ENCODE measurements at places on chromosomes 7 and 10.

DNA sequence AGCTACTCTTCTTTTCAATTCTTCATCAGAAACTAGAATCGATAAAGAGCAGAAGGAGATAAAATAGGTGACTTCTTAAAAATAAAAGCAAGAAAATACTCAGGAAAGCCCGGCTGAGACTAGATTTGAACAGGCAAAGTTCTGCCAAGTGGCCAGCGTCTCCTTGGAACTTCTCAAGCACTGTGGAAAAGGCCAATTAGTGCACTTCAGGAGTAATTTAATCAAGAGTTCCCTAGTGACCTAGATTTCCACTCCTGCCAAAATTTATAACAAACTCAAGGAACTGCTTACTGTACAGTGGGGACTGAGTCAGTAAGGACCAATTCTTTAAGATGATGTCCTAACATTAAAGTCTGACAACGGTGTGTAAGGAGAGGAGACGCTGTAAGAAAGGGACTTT, 57.3 kb downstream of the CHCHD3 start:
- no peak for DNase-seq

GRCh38 chr10:80529604-80530003, 8.1 kb upstream of the SH2D4B start:
- DNase-seq = peak; percentile 27

- peak; percentile 19 for DNase-seq
Measured at GRCh38 chr10:61733358-61733940, 70.7 kb downstream of the CABCOCO1 start.

- DNase-seq = no peak
Measured at GRCh38 chr10:132893090-132893489, 49.3 kb downstream of the CFAP46 start.

DNA sequence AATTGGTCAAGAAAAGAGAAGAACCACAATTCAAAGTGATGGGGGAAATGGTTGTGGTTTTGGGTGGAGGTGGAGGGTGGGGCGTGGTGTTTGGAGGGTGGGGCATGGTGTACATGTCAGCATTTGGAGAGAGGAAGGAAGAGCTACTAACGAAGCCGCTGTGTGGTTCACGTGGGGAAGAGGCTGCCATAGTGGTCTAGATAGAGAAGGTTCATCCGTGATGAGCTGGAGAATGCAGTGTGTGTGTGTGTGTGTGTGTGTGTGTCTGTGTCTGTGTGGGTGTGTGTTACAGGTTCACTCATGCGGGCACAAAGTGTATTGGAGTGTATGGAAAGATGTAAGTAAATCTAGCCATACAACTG, 6.1 kb upstream of the VCL start:
- peak; percentile 63 for DNase-seq

DNA sequence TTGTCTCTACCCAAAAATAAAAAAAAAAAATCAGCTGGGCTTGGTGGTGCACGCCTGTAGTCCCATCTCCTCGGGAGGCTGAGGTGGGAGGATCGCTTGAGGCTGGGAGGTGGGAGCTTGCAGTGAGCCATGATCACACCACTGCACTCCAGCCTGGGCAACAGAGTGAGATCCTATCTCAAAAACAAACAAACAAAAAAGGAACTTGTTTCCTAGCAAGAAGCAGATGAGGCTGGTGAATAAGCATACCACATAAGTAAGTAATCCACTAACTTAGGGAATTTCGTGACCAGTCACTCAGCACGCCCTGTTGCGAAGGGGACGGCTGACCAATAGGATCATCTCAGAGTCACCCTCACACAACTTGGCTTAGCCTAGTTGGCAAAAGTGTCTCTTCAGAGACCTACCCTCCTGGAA, 64.6 kb downstream of the CUX1 start:
- no peak for DNase-seq

GRCh38 chr7:69765879-69766278, 167.6 kb downstream of the AUTS2 start:
- no peak for DNase-seq

GRCh38 chr7:107882766-107883165, 8.2 kb upstream of the DLD start:
- no peak for DNase-seq

DNA sequence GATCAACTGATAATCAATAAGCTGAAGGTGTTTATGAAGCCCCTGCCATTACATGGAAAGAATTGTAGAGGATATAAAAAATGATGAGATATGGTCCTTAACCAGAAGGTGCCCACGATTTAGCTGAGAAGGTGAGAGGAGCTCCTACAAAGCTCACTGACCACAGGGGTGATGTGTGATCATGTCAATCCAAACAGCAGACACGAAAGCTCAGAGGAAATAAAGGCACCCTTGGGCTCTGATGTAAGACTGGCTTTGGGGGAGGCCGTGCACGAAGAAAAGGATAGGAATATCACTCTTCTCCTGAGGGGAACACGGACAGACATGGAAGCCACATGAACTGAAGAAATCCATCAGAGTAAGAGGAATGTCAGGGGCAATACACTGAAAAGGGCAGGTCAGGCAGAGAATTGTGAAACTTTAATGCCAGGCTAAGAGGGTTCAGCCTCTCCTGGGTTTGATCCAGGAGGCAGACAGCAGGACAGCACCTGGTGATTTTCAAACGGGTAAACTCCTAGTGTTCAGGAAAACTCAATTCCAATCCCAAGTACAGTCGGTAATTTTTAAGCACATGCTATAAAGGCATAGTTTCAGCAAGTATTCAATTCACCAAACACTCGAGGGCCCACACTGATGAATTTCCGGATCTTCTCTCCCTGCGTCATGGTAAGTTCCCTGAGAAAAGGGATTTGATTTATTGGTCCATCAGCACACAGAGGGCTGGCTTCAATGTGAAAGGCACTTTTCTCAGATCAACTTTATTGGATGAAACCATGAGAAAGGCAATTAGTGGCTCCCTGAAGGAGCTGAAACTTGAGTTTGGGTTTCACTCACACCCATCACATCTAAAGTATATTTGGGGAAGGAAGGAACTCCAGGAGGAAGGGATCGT, 163.8 kb downstream of the PRPF18 start:
- no peak for DNase-seq

DNA sequence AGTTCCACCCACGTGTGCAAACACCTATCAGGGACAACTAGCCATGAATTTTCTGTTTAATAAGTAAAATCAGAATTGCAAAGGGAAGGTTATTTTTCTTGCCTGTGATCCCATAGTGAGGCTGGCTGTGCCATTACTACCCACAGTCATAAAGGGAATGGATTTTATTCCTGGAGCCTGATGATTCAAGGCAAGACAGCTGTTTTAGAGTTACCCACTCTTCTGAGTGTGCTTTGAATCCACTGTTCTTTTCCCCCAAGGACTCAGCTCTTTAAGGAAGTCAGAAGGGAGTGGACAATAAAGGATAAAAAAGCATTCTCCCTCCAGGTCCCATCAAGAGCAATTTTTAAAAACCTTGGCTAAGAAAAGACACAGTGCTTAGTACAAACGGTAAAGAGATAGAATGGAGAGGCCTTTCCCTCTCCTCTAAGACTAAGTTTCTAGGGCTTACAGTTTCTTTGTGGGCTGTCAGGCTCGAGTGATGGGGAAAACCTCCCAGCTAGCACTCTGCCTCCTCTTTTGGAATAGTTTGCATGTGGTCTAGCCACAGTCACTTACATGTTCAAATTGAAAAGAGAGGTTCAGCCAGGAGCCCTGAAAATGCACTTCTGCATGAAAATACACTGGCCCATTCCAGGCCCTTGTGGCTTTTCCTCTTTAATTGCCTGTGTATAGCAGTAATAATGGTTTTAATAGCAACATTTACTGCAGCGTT, 5.1 kb upstream of the LRRC4 start:
- DNase-seq = no peak

DNA sequence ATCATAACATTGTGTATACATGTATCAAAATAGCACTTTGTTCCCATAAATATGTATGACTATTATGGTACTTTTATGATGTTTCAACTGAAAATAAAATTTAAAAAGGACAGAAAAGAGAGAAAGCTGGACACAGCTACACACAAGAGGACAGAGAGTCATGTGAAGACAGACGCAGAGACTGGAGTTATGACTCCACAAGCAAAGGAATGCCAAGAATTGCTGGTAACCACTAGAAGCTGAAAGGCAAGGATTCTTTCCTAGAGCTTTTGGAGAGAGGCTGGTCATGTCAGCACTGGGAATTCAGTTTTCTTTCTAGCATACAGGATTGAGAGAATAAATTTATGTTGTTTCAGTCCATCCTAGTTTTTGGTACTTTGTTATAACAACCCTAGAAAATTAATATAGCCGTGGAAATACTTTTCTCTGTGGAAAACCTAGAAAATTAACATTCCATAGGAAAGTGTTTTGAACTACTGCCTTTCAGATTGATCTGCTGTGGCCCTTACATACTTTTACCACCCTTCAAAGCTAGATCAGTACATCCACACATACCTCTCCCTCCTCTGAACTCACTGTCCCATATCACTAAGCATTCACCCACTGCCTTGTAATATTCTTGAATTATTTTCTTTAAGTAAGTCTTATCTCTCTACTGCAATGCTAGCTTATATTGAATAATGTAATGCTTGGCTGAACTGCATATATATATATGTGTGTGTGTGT, 575.3 kb downstream of the IPMK start:
- DNase-seq = no peak

GRCh38 chr7:131625817-131626372, 69.5 kb upstream of the PODXL start:
- no peak for DNase-seq

DNA sequence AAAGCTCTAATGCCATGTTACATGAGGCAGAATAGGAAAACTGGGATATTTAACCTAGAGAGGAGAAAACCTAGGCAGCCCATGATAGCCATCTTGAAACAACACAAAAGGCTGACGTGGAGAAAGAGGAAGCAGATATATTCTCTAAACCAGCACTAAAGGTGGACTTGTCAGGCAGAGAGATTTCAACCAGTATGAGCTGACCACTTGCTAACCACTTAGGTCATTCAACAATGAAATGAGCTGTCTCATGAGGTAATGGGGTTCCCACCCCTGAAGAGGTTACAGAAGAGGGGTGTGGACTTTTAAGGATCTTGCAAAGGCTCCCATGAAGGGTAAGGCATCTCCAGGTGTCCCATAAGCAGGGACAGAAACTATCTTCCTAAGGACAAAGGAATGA, 26.8 kb upstream of the EGR2 start:
- DNase-seq = no peak

GRCh38 chr10:86440874-86441843, 74.6 kb upstream of the GRID1 start:
- no peak for DNase-seq

GRCh38 chr10:52314822-52315552, 906 bp downstream of the DKK1 start:
- no peak for DNase-seq

DNA sequence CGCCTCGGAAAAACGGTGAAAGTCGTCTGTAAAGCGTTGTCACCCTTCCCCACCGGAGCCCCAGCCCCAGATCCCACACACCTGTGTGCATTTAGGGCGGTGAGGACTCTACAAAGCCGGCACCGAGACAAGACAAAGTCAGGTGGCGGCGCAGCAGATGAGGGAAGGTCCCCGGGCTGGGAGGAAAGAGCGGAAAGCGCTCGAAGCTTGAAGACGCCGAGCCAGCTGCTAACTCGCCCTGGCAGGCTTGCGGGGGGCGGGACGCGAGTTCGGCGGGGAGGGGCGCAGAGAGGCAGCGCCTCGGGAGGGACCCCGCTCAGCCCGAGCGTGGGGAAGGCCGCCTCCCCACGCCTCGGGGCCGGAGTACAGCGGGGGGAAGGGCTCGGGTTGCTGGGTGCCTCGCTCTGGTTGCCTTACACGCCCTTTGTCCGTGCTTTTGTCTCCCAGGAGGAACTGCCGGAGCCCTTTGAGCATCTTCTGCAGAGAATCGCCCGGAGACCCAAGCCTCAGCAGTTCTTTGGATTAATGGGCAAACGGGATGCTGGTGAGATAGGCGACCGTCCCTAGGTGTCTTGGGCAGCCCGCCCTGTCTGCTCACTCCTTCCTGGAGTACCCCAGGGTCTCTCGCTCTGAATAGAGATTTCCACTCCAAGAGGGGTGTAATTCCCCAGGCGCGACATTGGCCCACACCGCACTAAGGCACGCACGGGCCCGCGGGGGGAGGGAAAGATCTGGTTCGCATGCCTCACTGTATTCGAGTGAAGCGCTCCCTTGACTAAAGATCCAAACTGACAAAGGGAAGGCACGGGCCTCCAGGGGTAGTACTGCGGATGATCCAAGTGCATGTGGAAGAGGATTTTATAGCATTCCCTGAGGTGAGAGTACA, 1.6 kb downstream of the TAC1 start:
- DNase-seq = no peak

DNA sequence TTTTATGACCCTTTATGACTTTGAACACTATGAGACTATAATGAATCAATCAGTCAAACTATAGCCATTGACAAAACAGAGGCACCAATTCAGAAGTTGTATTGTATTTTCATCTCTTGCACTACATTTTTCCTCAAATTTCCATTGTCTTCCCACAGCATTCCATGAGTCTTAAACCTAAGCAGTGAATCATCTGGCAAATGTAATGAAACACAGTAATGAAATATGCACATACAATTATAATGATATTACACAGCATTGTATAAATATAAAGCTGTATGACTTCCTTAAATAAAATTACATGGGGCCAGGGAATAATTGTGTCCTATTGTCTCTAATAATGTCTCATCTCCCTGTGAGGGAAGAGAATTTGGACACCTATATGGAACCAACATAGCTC, 45.0 kb downstream of the VWDE start:
- no peak for DNase-seq

GRCh38 chr10:19652750-19653149, 163.5 kb upstream of the PLXDC2 start:
- no peak for DNase-seq

DNA sequence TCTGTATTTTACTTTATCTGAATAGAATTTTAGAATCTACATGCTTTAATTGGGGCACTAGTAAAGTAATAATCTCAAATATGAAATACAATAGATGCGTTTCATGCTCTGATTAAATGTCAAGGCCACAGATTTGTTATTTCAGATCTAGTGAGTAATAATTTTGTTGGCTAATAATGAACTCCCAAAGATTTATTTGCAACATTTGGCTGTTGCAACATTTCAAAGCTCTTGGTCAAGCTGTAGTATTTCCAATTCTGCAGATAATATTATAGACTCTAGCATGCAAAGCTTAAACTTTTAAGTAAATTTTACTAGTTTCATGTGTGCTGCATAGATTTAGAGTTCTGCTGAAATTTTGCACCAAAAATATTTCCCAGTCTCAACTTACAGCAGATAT, 16.7 kb downstream of the LRRN3 start:
- DNase-seq = no peak

DNA sequence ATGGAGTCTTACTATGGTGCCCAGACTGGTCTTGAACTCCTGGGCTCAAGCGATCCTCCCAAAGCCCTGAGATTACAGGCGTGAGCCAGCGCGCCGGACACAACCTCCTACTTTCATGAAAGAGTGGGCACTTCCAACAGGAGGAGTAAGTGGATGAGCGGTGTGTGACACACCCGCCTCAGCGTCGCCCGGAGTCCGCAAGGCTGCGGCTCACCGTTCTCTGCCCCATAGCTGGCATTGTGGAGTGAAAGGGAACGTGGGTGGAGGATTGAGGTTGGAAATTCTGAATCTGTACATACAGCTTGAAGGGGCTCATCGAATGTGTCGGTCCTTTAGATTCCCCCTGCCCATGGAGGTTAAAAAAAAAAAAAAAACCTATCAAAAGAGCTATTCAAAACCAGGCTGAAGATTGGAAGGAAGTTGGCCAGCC, 524 bp upstream of the PRXL2A start:
- DNase-seq = peak; percentile 71

GRCh38 chr7:2804227-2804763, 39.8 kb downstream of the GNA12 start:
- no peak for DNase-seq

GRCh38 chr10:121438333-121438732, 159.9 kb downstream of the FGFR2 start:
- DNase-seq = no peak

GRCh38 chr7:126727930-126728391, 524.8 kb downstream of the GRM8 start:
- no peak for DNase-seq
